ENCODE measurements at places on chromosomes 4 and X.

DNA sequence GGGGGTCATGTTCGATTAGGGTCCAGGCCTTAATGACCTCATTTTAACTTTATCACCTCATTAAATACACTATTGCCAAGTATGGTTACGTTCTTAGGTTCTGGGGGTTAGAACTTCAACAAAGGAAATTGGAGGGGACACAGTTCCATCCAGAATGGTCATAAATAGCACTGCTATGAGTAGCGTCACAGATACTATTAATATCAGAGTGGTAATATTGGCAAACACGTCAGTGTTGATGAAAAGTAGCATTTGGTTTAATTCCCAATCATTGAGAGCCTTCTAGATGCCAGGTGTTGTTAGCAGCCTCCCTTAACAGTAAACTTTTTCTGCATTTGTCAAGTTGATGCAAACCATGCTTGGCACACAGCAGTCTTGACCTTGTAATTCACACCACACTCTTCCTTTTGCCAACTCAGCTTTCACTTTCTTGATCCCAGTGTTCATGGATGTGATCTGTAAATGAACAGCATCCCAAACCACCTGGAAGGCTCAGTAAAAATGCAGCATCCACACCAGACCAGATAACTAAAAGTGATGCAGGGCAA, 912.5 kb upstream of the TENM3 start:
- no peak for DNase-seq

DNA sequence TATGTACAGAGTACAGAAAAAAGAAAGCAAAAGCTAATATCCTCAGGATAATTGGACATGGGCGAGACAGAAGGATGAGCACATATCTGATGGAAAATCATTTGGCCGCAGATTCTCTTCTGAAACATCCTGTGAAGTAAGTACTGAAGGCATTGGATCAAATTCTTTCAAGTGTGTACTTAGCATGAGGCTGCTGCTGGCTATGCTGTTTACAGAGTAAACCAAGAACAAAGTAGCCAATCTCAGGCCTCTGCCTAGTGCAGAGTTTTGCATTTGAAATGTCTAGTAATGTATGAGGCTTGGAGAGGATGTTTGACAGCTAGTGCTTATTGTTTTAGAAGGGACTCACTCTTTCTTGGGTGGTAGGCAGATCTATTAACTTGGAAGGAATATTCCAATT, 128.5 kb downstream of the MAGEC2 start:
- no peak for DNase-seq

DNA sequence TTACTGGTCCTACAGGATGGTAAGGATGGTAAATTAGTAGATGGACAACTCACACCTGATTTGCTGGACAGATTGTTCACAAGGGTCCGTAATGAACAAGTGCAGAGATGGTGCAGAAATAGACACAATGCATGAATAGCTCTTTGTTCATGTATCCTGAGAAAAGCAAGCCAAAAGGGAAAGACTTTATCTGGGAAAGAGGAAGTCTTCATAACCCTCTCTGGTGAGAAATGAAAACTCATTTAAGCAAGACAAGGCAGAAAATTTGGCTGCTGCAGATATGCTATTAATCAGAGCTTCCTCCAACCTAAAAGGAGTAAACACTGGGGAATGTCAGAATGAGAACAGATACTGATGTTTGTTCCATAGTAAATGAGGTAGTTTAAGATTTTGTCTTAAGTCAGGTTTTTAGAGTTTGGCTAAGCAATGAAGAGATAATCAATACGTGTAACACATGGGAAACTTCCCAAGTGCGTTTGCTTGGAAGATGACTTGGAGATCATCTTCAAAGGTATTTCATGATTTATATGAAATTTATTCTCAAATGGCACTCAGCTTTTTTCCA, 152.4 kb upstream of the BMPR1B start:
- DNase-seq: no peak

- DNase-seq: peak; percentile 88
Measured at GRCh38 chrX:7110821-7111276, 36.7 kb upstream of the STS start.

GRCh38 chrX:54306379-54306778, 51.5 kb downstream of the WNK3 start:
- no peak for DNase-seq

DNA sequence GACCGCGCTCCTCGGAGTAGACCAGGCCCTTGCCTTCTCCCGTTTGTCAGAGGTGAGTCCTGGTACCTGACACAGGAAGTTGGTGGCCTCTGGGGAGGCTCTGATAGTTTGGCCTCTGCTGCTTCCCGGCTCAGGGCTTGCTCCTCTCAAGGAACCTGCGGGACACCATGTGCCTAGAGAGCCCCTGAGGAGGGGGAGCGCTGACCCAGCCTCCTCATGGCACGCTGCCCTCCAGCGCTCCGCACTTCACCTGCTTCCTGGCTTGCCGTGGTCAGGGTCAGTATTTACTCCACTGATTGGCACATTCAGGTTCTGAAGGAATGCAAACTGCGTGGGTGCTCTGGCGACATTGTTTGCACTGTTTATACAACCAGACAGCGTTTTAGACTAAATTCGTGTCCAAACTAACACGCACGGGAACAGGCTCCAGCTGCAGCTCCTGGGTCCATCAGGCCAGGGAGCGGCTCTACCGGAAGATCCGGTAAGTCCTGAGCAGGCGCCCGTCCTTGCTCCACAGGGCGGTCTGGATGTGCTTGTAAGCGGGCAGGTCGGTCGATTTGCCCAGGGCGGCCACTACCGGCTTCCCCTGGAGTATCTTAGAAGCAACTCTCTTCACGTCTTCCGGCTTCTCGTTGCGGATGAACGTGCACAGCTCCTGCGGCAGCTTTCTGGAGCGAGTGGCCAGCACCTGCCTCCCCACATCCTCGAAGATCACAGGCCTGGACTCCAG, 121.6 kb upstream of the GRID2 start:
- no peak for DNase-seq

- DNase-seq: no peak
Measured at GRCh38 chrX:40015693-40016092, 82.1 kb downstream of the BCOR start.

GRCh38 chr4:128470492-128471053, 183.0 kb upstream of the PGRMC2 start:
- no peak for DNase-seq

DNA sequence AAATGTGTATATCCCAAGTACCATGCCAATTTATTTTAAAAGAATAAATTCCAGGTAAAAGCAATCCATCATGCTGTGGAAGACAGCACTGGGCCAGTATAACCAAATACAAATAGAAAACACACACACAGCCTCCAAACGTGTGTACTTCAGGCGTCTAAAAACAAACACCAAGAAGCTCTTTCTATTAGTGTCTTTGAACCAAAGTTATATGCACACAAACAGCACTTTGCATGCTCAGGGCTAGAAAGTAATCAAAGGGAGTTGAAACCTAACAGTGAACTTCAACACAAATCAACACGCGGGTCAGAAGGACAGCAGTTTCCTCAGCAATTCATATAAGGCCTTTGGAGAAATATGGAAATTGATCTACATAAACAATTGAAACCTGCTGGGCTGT, 15.4 kb downstream of the GASK1B start:
- no peak for DNase-seq

DNA sequence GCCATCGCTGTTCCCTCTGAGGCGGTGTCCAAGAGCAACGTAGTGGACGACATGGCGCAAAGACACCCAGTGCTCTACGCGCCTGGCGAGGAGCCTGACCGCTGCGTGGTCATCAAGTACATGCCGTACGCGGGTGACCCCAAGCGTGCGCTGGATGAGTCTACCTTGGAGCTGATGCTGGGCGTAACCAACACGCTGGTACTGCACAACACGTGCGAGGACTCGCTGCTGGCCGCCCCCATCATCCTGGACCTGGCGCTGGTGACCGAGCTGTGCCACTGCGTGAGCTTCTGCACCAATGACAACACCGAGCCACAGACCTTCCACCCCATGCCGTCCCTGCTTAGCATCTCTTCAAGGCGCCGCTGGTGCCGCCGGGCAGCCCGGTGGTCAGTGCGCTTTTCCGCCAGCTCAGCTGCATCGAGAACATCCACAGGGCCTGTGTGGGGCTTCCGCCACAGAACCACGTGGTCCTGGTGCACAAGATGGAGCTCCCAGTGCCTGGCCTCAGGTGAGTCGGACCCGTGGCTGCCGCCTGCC, 129.0 kb downstream of the ANAPC4 start:
- no peak for DNase-seq

GRCh38 chrX:82742351-82742750, 765.7 kb upstream of the POU3F4 start:
- DNase-seq: no peak

DNA sequence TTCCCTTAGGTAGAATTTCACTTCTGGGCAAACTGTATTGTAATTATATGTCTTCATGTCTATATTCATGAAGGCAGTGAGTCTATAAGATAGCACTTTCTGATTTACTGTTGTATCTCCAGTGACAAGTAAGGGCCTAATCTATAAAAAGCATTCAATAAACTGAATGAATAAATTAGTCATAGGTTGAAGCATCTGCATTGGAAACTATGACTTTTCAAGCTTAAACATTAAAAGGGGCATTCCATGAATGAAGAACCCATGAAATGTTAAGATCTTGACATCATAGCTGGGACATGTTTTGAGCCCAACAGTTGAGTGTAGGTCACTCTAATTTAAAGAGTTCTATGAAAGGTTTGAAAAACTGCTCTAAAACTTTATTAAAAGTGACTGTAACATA, 159.3 kb upstream of the LCORL start:
- no peak for DNase-seq

GRCh38 chr4:1035510-1035909, 24.1 kb downstream of the FGFRL1 start:
- no peak for DNase-seq

DNA sequence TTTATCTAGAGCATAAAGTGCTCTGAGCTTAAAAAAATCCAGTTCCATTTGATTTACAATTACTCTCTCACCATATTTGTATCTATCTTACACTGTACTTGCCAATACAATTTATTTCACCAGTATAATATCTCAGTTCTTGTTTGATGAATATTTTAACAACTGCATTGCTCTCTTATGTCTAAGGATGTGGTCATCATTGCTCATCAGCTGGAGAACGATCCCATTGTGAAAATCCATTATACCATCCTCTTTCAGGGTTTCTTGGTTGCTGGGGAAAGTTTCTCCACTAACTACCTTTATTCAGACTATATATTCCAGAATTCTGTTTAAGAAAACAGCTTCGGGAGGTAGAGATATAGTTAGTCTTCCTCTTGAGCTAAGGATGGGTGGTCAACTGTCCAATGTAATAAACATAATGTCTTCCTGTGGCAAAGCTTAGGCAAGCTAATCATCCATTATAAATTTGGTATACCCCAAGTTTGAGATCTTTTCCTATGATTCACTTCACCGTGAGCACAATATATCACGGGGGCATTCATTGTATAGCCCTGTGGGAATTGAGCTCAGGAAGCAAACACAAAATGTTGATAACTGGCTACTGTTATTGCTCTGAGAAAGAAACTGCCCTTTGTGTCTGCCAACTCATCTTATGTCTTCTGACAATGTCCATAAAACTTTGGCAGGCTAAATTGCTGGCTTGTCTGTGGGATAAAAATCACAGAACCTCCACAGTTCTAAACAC, 2361.9 kb downstream of the ARAP2 start:
- no peak for DNase-seq

GRCh38 chr4:102076622-102077021, 268.7 kb downstream of the SLC39A8 start:
- DNase-seq: no peak

DNA sequence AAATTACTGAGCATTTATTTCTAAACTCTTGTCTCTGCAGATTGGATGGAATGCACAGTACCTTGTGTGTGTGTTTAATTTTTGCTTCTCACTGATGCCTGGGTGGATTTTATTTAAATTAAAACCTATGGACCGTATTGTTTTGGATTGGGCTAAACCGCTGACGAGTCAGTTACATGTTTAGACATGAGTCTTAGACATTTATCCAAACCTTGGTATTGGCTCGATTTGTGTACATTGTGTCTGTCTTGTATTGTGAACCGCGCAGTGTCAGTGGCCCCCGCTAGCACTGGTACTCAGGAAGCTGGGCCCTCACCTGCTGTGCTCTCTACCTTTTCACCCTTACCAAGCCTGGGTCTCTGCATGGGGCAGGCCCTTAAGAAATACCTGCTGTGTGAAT, 40.8 kb upstream of the TADA2B start:
- no peak for DNase-seq

Data from OCI-LY7 (cell line).